Stimulated activated CD4-positive, alpha-beta T cell treated with anti-CD3 and anti-CD28 coated beads, Interleukin-2, amount 100 ng/mL, for 48 hours (primary cell): ENCODE measurements at places on chromosomes 7 and 10.

GRCh38 chr7:514651-515598 lies 4.7 kb downstream of the PDGFA start:
- DNase-seq = no peak

DNA sequence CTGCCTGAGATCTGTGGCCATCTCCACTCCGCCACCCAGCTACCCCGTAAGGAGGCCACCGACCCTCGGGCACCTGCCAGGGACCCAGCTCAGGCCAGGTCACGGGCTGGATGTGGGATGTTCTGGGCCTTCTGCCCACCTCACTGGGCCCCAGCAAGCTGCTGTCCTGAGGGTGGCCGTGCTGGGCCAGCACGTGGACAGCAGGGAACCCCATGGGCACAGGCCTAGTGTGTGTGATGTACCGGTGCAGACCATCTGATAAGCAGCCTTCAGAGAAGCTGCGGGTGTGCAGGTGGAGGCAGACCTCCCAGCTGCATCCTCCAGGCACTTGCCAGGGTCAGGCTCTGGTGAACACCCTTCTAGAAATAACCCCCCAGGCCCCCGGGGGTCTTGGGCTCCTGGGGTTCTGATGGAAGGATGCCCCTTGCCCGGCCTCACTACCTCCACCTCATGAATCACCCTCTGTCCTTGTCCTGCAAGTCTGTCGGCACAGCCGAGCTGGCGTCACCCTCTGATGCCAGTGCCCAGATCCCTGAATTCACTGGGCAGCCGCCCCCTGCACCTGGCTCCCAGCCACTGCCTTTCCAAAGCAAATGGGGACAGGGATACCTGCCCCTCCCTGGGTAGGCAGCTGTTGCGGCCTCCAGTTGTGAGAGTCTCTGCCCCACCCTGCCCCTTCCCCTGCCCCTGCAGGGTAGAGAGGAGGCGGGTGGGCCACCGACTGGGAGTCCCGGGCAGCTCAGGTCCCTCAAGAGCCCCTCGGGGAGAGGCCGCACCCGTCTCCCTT lies 139.8 kb downstream of the FAM53B start:
- DNase-seq = no peak

DNA sequence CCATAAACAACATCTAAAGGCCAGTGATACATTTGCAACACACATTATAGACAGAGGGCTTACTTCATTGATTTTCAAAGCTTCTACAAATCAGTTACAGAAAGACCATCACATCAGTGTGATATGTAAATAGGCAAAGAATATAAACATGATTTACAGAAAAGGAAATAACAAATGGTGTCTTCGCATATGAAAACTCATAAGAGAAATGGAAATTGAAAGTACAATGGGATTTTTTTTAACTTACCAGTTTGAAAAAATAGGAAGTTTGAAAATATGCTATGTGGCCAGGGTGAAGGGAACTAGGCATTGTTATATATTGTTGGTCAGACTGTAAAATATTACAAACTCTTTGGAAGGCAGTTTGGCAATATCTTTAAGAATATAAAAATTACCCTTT lies 27.3 kb downstream of the SEC23IP start:
- DNase-seq = no peak

GRCh38 chr10:133274751-133275683 lies 1.7 kb downstream of the ADAM8 start:
- DNase-seq = peak; percentile 70

GRCh38 chr7:122199171-122199570 lies 55.1 kb upstream of the AASS start:
- no peak for DNase-seq

- DNase-seq = peak; percentile 10
These were observed 171.2 kb downstream of the ARHGAP21 start for GRCh38 chr10:24552346-24553016.

- no peak for DNase-seq
These were observed 40.1 kb downstream of the LYZL1 start for GRCh38 chr10:29328983-29329382.

GRCh38 chr7:151454305-151454704 lies 14.4 kb upstream of the CRYGN start:
- DNase-seq = no peak

GRCh38 chr10:114313866-114314265 lies 74.8 kb downstream of the VWA2 start:
- no peak for DNase-seq
